ENCODE measurements at places on chromosomes 13 and 19.

- DNase-seq = no peak
These were observed 49.4 kb downstream of the SOX1 start for GRCh38 chr13:112116187-112116950.

DNA sequence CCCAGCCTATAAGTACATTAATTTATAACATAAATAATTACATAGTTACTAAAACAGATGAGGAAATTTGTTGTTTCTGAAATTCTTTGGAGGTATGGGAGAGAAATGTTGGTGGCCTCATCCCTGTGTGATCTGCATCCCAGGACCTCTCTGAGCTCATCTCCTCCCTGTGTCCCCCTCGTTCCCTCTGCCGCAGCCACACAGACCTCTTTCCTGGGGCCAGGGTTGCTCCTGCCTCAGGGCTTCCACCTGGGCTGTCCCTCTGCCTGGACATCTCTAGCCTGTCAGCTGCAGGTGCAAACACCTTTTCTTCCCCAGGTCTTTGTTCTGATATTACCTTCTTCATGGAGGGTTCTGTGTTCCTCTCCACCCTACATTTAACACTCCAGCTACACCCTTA lies 3.9 kb downstream of the ZNF766 start:
- DNase-seq = no peak

- DNase-seq = peak; percentile 92
These were observed 10.7 kb downstream of the PTGIR start for GRCh38 chr19:46614114-46614722.

DNA sequence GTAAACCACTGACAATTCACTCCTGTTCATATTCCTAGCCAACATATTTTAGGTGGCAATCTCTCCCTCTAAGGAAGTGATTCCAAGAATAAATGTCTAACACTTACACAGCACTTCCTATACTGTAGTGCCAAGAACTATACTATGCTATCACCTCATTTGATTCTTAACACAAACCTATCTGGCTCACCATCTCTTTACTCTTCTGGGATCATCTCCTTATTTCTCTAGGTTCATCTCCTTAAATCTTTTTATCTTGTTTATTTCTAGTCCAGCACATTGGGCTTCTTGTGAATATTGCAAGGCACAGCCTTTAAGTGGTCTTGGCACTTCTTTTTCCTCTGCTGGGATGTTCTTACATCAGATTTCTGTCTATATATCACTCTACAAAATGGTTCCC lies 366.3 kb downstream of the SLITRK6 start:
- DNase-seq = no peak

- no peak for DNase-seq
These were observed 485 bp downstream of the CRYL1 start for GRCh38 chr13:20525144-20525600.

DNA sequence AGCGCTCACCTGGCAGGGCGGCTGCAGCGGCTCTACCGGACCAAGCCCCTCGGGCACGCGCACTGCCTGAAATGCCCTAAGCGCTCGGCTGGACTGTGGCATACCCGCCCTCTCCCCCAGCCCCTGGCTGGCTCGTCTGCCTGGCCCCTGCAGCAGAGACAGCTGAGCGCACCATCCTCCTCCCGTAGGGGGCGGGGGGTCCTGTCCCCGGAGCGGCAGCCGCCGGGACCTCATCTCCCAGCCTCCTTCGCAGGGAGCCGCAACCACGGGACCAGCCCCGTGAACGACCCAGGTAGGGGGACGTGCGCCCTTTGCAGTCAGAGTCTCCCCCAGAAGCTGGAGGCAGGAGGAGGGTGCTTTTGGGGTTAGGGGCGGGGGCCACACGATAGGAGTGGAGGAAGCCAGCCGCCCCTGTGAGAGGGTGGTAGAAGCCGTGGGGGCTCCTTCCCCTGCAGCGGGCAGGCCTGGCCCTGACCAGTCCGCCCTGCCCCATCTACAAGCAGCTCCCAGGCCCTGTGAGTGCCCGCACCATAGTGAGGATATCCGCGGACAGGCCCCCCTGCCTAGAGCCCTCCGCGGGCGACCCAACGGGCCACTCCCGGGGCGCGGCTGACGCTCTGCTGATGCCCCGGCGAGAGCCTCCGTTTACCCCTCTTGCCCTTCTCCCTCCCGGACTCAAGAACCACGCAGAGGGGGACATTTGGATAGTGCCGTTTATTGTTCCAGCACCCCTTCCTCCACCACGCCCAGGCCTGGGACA lies 34.2 kb downstream of the ZNF787 start:
- no peak for DNase-seq

DNA sequence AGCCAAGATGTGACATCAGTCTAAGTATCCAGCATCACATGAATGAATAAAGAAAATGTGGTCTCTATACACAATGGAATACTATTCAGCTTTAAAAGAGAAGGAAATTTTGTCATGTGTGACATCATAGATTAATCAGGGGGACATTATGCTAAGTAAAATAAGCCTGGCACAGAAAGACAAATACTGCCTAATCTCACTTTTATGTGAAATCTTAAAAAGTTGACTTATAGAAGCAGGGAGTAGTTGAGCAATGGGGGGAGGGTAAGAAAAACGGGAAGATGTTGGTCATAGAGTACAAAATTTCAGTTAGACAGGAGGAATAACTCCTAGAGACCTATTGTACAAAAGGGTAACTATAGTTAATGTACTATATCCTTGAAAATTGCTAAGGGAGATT lies 10.4 kb upstream of the LCP1 start:
- DNase-seq = peak; percentile 48

- no peak for DNase-seq
These were observed 5.8 kb upstream of the VWA8 start for GRCh38 chr13:41966671-41967070.

GRCh38 chr19:17259934-17260333 lies 4.6 kb downstream of the USHBP1 start:
- DNase-seq = no peak

- DNase-seq = no peak
These were observed 6.3 kb downstream of the HAUS5 start for GRCh38 chr19:35618857-35619256.

GRCh38 chr13:98004107-98004506 lies 50.6 kb downstream of the IPO5 start:
- DNase-seq = no peak

DNA sequence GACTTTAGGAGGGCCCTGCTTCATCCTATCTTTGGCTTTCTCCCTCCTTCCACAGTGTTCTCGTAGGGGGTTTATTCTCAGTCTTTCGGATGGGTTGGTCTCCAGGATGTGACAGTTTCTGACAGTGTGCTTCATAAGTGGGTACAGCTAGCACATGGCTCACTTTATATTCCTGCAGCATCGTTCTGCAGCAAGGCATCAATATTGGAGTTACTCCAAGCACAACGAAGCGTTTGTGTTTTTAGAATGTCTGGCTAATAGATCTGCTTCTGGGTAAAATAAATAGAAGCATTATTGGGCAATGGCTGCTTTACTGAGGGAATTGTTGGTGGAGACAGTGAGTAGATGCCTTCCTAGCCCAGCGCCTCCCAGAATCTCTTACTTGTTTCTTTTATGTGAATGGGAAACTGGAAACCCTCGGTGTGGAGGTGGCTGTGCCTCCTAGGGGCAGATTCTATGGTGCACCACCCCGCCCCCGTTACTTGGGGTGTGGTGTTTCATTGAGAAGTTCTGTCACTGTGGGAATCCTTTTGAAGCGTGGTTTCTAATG lies 2.0 kb downstream of the FARP1 start:
- DNase-seq = no peak

DNA sequence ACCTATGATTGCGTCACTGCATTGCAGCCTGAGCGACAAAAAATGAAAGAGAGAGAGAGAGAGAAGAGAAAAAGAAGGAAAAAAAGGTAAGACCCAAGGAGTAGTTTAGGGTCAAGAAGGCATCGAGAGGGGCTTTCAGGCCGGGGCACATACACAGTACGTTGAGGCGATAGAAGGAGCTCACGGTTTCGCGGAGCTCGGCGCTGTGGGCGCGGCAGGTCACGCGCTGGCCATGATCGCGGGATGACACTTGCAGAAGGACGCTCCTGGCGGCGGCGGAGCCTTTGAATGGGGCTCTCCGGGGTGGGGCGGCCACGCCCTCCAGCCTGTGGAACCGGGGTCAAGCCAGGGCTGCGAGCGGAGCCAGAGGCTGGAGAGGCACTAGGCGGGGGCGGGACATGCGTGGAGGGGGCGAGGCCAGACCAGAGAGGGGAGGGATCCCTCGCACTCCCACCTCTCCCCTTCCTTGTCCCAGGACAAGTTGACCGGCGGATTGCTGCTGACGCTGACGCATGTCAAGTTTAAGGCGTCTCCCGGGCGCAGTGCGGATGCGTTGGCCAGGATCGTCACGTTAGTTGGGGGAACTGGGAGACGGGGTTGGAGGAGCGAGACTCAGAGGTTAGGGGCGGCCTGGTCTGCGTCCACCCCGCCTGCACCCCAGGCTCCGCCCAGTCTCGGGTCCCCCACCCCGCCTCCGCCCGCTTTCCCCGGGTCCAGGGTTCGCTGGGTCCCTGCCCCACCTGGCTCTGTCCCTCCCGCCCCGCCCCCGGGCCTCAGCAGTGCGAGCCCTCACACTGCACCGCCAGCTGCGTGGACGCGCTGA lies 6.9 kb downstream of the NPHS1 start:
- DNase-seq = no peak

GRCh38 chr13:44231786-44232516 lies 141.7 kb upstream of the SERP2 start:
- peak; percentile 4 for DNase-seq

- no peak for DNase-seq
These were observed 321.7 kb downstream of the SUCLA2 start for GRCh38 chr13:47679401-47679800.

DNA sequence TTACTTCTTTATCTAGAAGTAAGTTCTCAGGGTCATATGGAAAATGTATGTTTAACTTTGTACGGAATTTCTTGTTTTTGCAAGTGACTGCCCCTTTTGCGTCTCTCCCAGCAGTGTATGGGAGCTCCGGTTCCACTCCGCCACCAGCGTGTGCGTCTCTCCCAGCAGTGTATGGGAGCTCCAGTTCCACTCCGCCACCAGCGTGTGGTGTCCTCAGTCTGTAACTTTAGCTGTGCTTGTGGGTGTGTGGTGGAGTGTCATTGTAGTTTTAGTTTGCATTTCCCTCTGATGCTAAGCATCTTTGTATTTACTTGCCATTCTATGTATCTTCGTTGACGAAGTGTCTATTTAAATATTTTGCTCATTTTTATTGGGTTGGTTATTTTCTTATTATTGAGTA lies 2.4 kb downstream of the CUL4A start:
- DNase-seq = peak; percentile 61

GRCh38 chr19:35369522-35369921 lies 1.3 kb upstream of the GPR42 start:
- no peak for DNase-seq

DNA sequence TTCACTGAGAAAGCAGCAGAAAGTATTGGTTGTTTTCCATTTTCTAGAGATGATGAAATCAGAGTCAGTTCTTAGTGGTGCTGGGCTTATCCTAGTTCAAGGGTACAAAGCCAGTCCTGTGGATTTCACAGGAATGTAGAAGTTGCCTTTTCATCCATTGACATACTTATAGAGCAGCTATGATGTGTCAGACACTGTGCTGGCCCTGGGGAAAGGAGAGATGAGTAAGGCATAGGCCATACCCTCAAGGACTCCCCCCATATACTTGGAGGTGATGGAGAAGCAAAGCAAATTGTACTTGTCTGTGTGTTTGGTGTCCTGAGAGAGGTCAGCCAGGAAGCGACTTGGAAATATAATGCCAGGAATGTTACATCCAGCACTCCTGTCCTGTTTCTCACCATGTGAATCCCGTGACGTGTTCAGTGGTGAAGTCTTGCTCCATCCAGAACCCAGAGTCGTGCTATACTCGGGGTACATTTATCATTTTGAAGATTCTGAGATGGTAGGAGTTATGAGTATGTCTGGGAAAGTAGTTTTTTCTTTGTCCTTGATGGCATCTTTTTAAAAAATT lies 22.6 kb downstream of the ERCC5 start:
- DNase-seq = no peak

GRCh38 chr13:95553581-95554385 lies 1.3 kb downstream of the CLDN10 start:
- no peak for DNase-seq

GRCh38 chr13:28470296-28470695 lies 24.6 kb downstream of the FLT1 start:
- no peak for DNase-seq

- DNase-seq = no peak
These were observed 3.4 kb downstream of the DMWD start for GRCh38 chr19:45789035-45789786.

- no peak for DNase-seq
These were observed 40.5 kb downstream of the RAP2A start for GRCh38 chr13:97474349-97474980.

DNA sequence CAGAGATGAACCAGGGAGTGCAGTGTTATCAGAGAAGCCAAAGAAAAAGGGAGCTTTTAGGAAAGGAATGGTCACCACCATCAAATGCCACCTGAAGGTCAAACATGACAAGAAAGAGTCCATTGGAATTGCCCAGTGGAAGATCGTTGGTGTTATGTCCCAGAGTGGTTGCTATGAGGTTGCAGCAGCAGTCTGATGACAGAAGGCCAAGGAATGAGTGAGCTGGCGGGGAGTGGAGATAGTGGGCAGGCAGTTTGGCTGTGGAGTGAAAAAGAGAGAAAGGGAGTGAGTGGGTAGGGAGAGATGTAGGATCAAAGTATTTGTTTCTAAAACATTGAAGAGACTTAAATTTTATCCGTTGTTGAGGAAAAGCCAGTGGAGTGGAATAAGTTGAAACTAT lies 117.4 kb upstream of the WASF3 start:
- no peak for DNase-seq

DNA sequence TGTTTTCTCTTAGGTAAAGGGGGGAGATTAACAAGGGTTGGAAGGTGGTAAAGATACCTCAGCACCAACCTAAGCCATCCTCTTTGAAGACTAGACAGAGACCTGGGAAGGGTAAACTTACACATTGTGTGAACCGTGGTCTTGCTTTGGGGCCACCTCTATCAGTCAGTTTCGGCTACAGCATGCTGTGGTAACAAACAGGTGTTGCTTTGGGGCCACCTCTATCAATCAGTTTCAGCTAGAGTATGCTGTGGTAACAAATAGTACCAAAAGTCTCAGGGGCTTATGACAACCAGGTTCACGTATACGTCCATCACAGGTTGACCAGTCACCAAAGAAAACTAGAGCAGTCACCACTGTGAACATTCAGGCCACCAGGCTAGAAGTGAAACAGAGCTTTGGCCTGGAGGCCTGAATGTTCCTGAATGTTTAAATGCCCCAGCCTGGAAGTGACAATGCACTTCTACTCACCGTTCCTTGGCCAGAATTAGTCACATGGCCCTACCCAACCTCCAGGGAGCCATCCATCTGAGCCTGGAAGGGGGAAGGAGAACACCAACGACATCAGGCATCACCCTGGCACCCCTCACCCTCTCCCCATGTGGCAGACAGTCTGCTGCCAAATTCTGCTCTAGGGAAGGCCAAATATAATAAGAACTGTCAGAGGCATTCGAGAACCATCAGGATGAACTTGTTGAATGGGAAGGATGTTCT lies 3.8 kb downstream of the FXYD7 start:
- no peak for DNase-seq

- no peak for DNase-seq
These were observed 8.8 kb downstream of the SCEL start for GRCh38 chr13:77544355-77544754.

- no peak for DNase-seq
These were observed 25.8 kb downstream of the NALCN start for GRCh38 chr13:101390461-101390860.
